NCI-H2081 treated with DMSO at 0.1 percent for 48 hours (cell line): ENCODE measurements at places on chromosomes 5 and 9.

DNA sequence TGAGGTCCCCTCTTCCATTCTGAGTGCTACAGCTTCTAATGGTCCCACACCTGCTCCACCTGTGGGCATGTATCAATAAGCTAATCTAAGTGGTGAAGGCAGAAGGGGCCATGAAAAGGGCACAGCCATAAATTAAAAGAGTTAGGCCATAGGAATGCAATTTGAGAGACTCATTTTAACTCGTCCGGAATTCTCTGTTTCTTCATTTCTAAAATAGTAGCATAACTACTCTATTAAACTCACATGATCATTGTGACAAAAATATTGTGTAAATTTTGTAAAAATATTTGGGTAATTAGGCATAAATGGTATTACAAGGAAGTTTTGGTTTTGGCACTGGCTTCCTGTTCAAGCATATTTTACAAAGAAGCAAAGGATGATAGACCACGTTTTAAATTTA lies 103.1 kb upstream of the TXNDC8 start:
- no peak for DNase-seq

DNA sequence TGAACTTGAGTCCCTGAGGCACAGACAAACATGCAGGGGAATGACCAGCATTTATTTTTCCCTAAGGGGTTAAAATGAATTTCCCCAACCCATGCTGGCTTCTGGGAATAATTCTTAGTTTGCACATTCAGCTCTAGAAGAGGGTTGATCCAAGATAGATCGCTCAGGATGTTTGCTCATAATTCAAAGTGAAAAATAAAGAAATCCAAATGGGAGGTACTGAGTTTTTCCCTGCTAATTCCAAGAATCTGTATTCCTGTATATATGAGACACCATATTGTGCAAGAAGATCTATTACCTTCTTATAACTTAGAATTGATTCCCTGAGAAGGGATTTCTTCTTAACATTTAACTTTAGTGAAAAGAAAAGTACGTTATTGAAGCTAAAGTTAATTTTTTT lies 96.2 kb downstream of the VCAN start:
- no peak for DNase-seq

DNA sequence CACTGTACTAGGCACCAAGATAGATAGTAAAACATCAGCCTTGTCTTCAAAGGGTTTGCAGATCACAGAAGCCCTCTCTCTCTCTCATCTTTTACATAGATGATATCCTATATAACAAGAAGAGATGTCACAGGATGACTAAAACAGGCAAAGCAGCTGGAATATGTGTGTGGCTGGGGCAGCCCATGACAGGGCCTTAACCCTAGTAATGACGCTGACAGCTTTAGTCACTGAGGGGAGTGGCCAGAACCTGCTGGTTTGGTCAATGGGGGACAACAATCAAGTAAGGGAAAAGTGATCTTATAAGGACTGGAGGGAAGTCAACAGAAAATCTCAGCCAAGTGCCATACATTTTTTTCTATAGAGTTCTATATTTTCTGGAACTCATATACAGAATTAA lies 41.9 kb upstream of the RIC1 start:
- DNase-seq = no peak

GRCh38 chr5:124154714-124155113 lies 591.7 kb downstream of the ZNF608 start:
- no peak for DNase-seq

DNA sequence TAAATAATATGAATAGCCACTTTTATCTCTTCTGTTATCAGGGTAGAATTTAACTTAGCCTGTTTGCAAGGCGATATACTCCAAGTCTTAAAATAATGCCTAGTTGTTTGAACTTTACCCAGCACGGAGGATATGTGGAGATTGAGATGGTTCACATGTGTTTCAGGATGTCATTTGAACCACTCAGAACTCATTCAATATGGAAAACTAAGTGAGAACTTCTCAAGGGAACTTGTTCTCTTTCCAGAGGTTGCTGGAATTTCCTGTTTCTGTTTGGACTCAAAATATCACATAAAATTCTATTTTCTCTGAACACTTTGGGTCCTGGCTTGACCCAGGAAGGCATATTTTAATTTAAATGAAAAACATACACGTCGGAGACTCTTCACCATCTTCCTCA lies 139.1 kb upstream of the MYO10 start:
- DNase-seq = no peak

DNA sequence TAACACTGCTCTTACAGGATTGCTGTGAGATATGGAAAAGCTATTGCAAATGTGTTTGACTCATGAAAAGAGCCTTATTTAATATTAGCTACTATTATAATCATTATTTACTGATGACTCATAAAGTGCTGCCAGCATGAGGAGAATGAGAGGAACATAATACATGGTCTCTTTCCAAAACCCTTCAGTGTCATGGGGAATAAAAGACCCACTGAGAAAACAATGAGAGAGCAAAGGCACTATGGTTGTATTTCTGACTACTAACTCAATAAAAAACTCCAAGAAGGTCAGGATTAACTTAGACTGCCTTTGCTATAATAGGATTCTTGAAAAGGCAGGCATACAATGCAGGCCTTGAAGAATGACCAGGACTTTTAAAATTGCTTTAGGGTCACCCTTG lies 633.5 kb downstream of the DTWD2 start:
- no peak for DNase-seq

DNA sequence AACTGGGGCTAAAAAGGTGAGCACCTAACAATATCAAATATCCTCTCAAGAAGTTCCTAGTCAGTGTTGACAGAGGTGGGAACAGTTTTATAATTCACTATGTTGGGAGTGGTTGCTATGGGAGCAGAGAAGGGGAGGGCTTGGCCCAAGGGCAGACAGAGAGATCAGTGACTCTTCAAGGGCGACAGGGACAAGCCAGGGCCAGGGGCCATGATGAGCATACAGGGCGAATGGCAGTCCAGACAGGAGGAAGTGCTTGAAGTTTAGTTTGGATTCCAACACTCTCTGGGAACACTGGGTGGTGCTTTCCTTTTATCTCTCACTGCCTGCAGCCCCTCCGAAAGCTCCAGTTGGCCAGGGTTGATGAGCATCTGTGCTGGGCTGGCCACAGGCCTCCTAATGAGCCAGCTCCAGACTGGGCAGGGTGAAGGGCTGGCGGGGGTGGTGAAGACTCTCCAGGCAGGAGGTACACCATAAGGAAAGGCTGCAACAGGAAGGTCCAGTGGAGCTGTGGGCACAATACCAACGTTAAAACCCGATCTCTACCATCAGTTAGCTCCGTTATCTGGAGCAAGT lies 111.3 kb downstream of the TMEM174 start:
- DNase-seq = no peak

- no peak for DNase-seq
Observed at GRCh38 chr5:146848133-146848532, 30.4 kb downstream of the PPP2R2B start.

DNA sequence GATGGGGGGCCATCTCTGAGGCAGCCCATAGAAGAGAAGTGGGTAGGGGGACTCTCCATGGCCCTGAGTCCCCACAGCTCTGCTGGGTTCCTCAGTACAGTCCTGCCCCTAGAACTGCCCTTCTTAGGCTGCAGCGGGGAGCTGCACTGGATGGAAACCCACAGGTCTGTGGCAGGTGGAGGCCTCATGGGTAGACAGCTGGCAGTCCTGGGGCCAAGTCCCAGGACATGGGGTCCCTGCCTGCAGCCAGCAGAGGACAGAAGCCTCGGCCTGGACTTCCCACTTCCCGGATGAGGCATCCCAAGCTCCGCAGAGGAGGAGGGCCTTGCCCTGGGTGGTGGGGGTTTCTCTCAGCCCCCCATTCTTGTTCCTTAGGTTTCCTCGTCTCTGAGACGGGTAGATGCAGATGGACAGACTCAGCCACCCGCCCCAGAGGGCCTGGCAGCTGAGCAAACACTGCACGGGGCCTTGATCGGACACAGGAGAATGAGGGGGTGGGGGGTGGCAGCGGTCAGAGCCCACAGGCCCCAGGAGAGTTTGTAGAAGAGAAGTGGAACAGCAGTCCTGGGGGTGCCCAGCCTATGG lies 153.8 kb downstream of the C9orf50 start:
- DNase-seq = no peak

DNA sequence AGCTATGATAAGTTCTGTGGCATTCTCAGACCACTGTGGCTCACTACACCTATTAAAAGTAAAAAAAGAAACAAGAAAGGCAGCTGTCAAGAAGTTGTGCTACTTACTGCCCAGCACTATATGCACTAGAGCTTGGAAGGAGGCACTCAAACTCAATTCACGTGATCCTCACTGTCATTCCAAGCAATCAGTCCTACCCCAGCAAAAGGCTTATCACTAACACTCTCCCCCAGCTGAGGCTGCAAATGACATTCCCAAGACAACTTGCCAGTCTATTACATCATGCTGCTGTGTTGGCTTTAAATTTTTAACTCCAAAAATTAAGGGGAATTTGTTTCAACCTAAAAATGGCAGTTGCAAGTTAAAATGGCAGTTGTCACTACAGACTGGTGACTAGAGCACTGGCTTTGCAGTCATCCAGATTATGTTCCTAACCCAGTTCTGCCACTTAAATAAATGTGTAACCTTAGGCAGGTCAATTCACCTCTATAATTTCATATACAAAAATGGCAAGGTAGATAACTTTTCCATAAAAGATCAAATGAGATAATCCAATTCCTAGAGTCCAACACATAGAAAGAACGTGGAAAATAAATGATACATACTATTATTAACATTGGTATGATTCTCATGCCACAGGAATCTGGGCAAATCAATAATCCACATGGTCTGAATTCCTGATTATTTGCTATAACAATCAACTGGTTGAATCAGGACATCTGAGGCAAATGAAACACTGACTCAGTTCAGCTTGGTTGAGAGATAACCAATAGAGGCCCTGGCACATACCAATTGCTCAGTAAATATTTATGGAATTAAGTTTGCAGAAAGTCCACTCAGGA lies 52.4 kb downstream of the FBXW11 start:
- DNase-seq = no peak

DNA sequence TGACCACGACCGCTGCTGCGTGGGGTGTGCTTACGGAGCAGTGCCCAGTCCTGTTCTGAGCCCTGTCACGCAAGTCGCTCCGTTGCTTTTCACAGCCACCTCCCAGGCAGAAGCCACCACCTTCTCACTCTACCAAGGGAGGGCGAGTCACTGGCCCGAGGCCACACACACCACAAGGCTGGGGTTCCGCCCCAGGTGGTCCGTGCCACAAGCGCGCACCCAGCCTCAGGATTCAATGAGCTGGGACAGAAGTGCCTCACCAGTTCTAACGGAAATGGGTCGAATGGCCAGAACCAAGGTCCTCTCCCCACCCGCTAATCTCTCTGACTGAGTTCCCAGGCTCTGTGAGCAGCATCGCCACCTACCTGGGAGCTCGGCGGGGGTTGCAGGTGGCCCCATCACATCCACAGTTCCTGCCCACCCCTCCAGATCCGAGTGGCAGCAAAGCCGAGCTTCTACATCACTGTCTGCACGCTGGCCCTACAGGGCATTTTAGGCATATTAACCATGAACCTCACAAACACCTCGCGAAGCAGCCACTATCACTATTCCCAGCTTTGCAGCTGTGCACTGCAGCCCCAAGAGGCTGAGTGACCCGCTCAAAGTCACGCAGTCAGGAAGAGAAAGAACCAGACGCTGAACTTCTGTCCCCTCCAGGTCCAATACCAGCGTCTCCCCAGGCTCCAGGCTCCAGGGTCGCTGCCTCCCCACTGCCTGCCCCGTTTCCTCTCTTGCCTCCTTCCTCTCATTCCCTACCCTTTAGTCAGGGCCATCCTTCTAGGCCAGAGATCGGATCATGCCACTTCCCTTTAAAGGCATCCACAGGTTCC lies 92.1 kb upstream of the PHYKPL start:
- DNase-seq = no peak

DNA sequence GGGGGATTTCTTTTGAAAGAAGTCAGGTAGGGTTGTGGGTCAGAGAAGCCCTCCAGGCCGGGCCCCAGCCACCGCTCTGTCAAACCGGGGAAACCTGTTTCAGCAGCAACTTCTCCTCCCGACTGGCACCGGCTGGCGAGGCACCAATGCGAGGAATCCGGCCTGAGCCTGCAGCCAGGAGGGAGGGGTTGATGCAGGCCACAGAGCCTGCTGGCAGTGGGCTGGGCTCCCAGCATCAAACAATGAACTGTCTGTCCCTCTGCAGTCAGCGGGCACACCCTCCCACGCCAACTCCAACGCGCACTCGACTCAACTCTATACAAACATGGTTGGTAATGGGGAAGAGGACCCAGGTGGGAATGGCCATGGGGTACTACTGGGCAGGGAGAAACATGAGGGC lies 12.1 kb downstream of the PCDH1 start:
- no peak for DNase-seq

GRCh38 chr5:135087950-135088349 lies 53.9 kb upstream of the PITX1 start:
- no peak for DNase-seq

DNA sequence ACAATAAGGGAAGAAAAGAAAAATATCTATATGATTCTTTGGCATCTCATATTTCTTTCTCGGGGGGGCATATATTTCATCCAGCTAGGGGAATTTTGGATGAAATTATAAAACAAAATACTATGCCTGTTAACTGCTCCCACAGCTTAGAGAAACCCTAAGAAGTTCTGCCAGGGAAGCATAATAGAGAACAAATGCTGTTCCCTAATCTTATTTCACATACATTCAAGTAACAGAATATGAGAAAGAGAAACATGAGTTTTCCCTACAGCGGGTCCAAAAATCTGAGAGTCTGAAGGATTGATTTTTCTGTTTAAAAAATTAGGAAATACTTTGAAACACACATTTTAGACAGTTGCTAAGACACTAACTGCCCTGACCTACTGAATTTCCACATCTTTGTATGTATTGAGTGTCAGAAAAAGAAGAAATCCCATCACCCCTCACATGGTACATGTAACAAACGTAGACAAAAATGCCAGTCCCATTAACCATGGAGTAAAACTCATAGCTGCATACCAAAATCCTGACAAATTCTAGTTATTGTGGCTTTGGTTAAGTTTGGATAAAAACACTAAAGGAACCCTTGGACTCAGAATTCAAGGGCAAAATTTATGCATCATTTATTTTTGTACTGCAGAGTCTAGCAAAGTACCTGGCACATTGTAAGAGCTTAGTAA lies 620.2 kb upstream of the DMAC1 start:
- DNase-seq = no peak

GRCh38 chr5:105638437-105638836 lies 2032.3 kb downstream of the EFNA5 start:
- no peak for DNase-seq

- DNase-seq = no peak
Observed at GRCh38 chr5:177378884-177379883, 5.0 kb upstream of the SLC34A1 start.

DNA sequence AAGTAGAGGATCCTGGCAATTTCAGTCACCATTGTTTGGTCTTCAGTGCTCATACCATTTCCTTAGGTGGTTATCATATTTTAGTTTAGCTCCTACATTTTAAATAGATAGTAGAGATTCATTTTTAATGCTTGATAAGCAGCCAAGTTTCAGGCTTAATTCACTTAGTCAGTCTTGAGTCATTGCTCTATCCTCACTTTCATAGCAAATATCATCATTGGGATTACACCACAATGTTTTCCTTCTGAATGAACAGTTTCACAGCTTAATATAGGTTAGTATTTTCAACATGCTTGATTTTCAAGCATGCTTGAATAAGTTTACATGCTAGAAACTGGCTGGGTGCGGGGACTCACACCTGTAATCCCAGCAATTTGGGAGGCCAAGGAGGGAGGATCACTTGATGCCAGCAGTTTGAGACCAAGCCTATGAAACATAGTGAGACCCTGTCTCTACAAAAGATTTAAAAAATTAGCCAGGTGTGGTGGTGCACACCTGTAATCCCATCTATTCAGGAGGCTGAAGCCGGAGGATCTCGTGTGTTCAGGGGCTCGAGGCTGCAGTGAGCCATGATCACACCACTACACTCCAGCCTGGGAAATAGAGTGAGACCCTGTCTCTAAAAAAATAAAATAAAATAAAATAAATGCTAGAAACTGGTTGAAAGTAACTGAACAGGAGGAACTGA lies 339.9 kb downstream of the ADGRV1 start:
- DNase-seq = no peak
